ENCODE measurements at places on chromosomes 5 and 9.

GRCh38 chr5:40437452-40437861 lies 242.3 kb upstream of the PTGER4 start:
- no peak for DNase-seq

- no peak for DNase-seq
These were observed 89.6 kb downstream of the RIC1 start for GRCh38 chr9:5718296-5719032.

- no peak for DNase-seq
These were observed 679.8 kb downstream of the CETN3 start for GRCh38 chr5:89729623-89730301.

DNA sequence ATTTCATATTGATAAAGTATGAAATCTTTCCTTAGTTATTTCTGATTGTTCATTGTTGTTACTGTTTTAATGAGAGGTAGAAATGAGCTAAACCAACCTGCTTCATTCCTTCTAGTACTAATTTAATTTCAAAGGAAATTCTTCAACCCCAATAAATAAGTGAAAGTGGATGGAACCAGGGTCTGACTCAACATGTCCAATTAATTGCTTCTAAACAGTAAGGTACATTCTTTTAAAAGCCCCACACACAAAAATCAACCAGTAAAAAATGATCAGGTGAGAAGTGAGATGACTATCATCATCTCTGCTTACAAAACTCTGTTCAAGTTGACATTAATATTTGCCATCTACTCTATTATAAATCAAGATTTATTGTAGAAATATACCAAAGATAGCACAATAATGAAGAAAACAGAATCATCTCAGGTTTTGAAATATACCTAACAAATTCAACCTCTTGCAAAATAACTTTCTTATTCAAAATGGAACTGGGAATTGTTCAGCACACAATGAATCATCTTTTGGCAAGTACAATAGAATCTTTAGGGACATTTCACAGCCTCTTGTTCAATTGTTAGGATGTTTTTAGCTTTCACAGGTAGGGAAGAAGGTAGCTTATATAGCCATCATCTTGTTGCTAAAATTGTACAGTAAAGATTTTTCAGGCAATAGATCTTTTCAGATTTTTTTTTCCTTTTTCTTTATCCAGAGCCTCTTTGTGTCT lies 114.5 kb downstream of the RPS23 start:
- DNase-seq: no peak

- DNase-seq: no peak
These were observed 25.8 kb upstream of the RNF130 start for GRCh38 chr5:180097163-180097894.

GRCh38 chr5:97418462-97418861 lies 235.4 kb upstream of the RIOK2 start:
- no peak for DNase-seq

DNA sequence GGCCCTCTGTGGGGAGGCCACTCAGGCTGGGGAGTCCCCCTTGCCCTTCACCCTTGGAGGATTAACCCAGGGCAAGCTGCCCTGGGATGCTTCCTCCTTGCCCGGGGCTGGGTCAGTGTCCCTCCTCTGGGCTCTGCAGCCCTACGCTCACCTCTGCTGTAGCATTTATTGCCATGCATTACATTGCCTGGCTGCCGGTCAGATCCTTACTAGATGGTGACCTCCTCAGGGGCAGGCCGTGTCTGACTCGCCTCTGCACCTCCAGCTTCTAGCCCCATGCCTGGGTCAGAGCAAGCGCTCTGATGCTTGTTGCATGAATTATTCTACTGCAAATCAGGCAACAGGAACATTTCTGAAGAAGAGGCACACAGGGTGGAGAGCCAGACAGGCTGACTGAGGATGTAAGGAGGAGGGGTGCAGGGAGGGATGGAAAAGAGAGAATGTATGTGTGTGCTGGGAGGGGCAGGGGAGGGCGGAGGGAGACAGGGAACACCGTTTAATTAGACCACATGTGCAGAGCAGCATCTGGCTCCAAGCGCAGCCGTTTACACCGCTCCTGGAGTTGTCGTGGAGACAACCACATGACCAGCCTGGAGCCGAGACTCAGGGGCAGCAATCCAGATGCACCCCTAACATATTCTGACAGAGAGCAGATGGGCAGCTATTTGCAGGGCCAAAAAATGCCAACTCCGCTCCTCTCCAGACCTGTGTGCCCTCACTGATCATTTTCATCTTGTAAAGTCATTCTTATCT lies 117.0 kb downstream of the CRB2 start:
- DNase-seq: no peak

GRCh38 chr9:95729046-95729445 lies 146.4 kb upstream of the ERCC6L2 start:
- no peak for DNase-seq

- DNase-seq: no peak
These were observed 2.0 kb upstream of the RXFP3 start for GRCh38 chr5:33934176-33934575.

- peak; percentile 58 for DNase-seq
These were observed 5.7 kb downstream of the TMC1 start for GRCh38 chr9:72526901-72527800.

- DNase-seq: no peak
These were observed 25.8 kb downstream of the WNT8A start for GRCh38 chr5:138109463-138110265.

Measured in omental fat pad (tissue), 4 donors.